Calu3 (cell line): ENCODE measurements at places on chromosomes 5 and 9.

GRCh38 chr9:78031893-78032729 is 500 bp upstream of the GNAQ start:
- H3K27me3 ChIP-seq = no peaks in the 10 kb centered on the region
- DNase-seq = peak; percentile 86
- peaks cover 33% of the 10 kb centered on the region for H3K36me3 ChIP-seq
- peak overlapping the region; percentile 83 for H3K27ac ChIP-seq

GRCh38 chr9:17216011-17216410 is 81.2 kb downstream of the CNTLN start:
- no peaks in the 10 kb centered on the region for H3K4me1 ChIP-seq
- peak overlapping the region; percentile 58 for H3K4me3 ChIP-seq
- H3K36me3 ChIP-seq = no peaks in the 10 kb centered on the region
- DNase-seq = no peak

DNA sequence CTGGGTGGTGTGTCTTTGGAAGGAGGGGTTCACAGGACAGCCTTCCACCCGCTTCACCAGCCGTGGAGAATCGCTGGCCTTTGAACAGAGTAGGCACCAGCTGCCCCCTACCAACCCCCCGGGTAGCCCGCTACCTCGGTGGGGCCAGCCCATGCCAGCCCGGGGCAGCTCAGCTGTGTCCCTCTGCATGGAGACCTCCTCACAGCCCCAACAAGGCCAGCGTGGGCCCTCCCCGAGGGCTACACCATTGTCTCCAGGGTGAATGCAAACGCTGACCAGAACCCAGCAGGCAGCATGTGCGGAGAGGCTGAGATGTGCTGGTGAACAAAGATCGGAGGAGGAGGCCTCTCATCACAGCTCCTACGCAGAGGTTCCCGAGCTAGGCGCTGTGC is 51.9 kb downstream of the LMX1B start:
- no peaks in the 10 kb centered on the region for H3K36me3 ChIP-seq
- no peaks in the 10 kb centered on the region for H3K27me3 ChIP-seq
- H3K4me3 ChIP-seq = no peak overlapping the region
- no peak for DNase-seq

GRCh38 chr5:138952962-138953361 is 77.8 kb upstream of the LRRTM2 start:
- no peak overlapping the region for H3K27ac ChIP-seq
- H3K27me3 ChIP-seq = no peaks in the 10 kb centered on the region
- peaks cover 31% of the 10 kb centered on the region for H3K36me3 ChIP-seq
- peaks cover 7% of the 10 kb centered on the region for H3K4me1 ChIP-seq

- H3K4me1 ChIP-seq = peaks cover 8% of the 10 kb centered on the region
- H3K4me3 ChIP-seq = no peak overlapping the region
- H3K27me3 ChIP-seq = no peaks in the 10 kb centered on the region
- H3K36me3 ChIP-seq = no peaks in the 10 kb centered on the region
- no peak for DNase-seq
Observed at GRCh38 chr5:76732405-76733048, 16.6 kb downstream of the F2R start.

DNA sequence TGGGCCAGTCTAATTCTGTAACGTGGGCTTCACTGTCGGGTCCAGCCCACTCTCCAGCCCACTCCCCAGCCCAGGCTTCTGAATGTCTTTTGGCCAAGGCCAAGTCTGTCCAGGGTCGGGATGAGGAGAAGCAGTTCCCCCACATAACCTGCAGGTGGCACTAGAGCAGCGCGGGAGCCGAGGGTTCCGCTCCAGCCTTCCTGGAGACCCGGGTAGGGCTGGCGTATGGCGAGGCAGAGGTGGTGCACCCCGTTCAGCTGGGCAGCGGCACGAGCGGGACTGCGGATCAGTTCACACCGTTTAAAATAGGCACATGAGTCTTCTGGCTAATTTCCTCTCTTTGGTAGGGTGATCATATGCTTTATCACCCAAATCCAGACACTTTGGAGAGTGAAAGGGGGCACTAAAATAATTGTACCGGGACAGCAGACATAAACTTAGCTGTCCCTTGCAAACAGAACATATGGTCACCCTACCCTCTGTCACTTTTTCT is 185.9 kb downstream of the MSX2 start:
- no peaks in the 10 kb centered on the region for H3K36me3 ChIP-seq
- peaks cover 74% of the 10 kb centered on the region for H3K27me3 ChIP-seq
- no peaks in the 10 kb centered on the region for H3K4me1 ChIP-seq
- H3K4me3 ChIP-seq = peak overlapping the region; percentile 15
- peak; percentile 87 for DNase-seq
- H3K27ac ChIP-seq = no peak overlapping the region

- no peak overlapping the region for H3K4me3 ChIP-seq
- peaks cover 4% of the 10 kb centered on the region for H3K4me1 ChIP-seq
- DNase-seq = peak; percentile 90
- peaks cover 92% of the 10 kb centered on the region for H3K27me3 ChIP-seq
Observed at GRCh38 chr5:139844472-139845145, 49.0 kb downstream of the PSD2 start.

GRCh38 chr5:99807346-99807745 is 727.8 kb upstream of the FAM174A start:
- H3K27me3 ChIP-seq = no peaks in the 10 kb centered on the region
- H3K27ac ChIP-seq = no peak overlapping the region
- H3K36me3 ChIP-seq = no peaks in the 10 kb centered on the region
- H3K4me3 ChIP-seq = no peak overlapping the region
- DNase-seq = no peak
- no peaks in the 10 kb centered on the region for H3K4me1 ChIP-seq

GRCh38 chr9:91253488-91253887 is 108.2 kb downstream of the AUH start:
- no peaks in the 10 kb centered on the region for H3K27me3 ChIP-seq
- H3K4me3 ChIP-seq = no peak overlapping the region
- H3K4me1 ChIP-seq = no peaks in the 10 kb centered on the region
- no peaks in the 10 kb centered on the region for H3K36me3 ChIP-seq
- H3K27ac ChIP-seq = no peak overlapping the region

DNA sequence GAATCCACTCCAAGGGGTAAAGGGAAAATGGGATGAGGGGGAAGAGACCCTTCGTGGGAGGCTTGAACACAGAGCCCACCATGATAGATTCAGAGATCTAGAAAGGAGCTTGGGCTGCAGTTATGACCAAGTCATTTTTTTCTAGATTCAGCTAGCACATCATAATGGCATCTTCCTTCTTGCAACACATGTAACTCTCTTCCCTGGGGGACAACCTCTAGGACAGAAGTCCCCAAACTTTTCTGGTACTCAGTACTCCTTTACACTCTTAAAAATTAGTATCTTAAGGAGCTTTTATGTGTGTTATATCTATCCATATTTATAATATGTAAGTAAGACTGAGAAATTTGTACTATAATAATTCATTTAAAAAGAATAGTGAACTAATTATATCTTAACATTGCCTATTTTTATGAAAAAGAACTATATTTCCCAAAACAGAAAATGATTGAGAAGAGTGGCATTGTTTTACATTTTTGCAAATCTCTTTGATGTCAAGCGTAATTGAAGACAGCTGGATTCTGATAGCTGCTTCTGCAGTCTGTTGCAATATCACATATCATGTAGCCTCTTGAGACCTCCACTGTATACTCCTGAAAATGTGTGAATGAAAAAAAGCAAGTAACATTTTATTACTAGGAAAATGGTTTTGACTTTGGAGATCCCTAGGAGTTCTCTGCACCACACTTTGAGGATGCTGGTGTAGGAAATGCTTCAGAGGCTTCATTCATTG is 875 bp downstream of the ACO1 start:
- H3K27me3 ChIP-seq = peaks cover 14% of the 10 kb centered on the region
- DNase-seq = no peak
- H3K4me3 ChIP-seq = peak overlapping the region; percentile 85
- H3K27ac ChIP-seq = peak overlapping the region; percentile 23
- peaks cover 9% of the 10 kb centered on the region for H3K36me3 ChIP-seq

DNA sequence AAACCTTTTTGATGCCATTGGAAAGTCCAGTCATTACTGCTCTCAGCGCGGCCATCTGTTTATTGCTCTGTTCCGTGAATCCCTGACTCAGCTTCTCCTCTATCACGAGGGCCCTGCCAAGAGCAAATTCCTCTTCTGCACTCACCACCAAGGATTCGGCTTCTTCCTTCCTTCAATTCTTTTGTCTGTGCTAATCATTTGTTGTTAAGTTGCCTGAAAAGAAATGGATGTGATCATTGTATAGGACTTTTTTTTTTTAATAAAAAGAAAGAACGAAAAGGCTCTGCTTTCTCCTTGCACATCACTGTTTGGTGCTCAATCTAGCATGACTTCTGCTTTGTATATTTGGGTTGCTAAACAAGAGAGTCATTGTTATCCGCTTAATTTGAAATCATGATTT is 128.7 kb upstream of the PIK3R1 start:
- no peaks in the 10 kb centered on the region for H3K27me3 ChIP-seq
- no peak overlapping the region for H3K4me3 ChIP-seq
- no peak for DNase-seq
- no peaks in the 10 kb centered on the region for H3K36me3 ChIP-seq
